Stimulated activated CD4-positive, alpha-beta T cell treated with anti-CD3 and anti-CD28 coated beads, Interleukin-1b, Interleukin-23, amount 100 ng/mL, for 1 hour (primary cell): ENCODE measurements at places on chromosomes 1 and 21.

DNA sequence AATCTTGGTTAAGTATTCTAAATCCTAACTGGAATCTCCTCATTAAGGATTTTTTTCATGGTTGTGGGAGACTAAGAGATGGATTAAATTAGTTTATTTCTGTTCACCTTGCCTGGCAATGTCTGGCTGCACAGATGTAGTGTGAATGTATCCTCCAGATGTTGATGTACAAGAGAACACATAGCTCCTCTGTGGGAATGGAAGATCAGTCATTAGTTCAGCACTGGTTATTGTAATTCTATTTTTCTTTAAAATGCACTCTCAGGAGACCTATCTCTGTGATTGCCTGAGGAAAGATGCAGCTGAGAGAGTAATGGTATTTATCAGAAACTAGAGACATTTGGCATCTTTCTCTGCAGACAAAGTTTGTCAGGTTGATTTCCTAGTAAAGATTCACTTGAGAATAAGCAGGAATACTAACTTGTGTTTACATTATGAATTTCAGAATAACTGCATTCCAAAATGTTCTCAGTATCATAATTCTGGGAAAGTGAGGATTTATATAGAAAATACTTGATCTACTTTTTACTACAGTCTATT, 178.6 kb downstream of the GIPC2 start:
- DNase-seq: no peak

DNA sequence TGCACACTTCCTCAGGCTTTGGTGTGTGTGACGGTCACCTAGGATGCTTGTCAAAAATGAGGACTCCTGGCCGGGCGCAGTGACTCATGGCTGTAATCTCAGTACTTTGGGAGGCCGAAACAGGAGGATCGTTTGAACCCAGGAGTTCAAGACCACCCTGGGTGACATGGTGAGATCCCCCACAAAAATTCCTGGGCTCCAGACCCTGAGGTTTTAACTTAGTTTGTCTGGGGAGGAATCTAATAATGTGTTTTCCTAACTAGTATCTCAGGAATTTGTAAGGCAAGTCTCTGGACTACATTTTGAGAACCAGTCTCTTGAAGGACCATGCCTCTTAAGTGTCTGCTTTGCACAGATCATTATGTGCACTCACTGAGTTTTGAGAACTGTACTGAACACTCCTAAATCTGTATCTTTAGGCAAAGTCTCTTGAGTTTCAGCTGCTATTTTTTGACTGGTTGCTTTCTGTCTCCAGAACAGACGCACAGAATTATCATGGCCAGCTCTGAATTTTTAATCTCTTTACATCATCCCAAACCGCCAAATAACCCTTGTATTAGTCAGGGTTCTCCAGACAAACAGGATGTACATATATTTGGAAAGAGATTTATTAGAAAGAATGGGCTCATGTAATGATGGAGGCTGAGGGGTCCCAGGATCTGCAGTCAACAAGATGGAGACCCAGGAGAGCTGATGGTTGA, 45.5 kb upstream of the VANGL1 start:
- DNase-seq: no peak

DNA sequence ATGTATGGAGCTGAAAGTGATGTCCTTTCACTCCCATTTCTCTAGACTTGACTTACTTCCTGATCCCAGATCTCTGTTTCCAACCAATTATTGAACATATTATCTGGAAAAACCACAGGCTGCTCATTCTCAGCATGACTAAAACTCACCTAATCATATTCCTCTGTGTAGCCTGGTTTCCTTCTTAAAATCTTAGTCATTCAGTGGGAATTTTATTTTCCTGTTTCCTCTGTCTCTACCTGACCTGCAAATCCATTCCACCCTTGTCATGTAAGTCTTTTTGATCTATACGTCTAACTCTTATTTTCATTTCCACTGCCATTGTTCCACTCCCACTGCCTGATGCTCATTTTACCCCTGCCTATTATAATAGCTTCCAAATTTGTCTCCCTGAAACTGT, 67.9 kb upstream of the APOBEC4 start:
- DNase-seq: no peak

DNA sequence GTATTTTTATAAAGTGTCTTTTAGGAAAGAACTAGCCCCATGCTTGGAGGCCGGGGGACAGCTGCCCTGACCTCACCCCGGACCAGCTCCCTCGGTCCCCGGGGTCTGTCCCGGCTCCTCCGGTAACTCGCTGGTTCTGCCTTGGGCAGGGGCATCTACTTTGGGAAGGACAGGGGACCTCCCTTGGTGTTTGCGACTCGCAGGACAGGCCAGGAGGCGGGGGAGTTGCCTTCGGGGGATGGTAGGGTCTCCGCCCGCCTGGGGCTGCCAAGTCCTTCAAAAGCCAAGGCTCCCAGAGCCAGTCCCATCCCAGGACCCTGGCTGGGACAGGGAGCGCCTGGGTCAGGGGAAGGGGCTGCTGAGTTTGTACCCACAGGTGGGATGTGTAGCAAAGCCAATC, 157.9 kb downstream of the PEX14 start:
- DNase-seq: no peak

- no peak for DNase-seq
Observed at GRCh38 chr1:230548997-230549396, 93.3 kb upstream of the COG2 start.

DNA sequence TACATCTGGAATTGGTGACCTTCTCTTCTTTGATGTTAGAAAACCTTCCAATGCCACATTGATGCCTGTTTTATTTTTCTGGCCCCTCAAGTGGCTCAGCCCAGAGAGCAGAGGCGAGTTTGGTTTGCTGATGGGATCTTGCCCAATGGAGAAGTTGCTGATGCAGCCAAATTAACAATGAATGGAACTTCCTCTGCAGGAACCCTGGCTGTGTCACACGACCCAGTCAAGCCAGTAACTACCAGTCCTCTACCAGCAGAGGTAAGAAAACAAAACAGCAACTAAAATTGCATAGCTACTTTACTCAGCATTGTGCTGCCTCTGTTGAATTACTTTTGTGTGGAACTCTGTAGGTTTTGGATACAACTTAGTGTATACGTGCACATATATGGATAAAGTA, 97.6 kb downstream of the CC2D1B start:
- no peak for DNase-seq

- no peak for DNase-seq
Observed at GRCh38 chr1:186999506-186999905, 170.8 kb downstream of the PLA2G4A start.

GRCh38 chr21:32278103-32278502, 746 bp downstream of the MIS18A start:
- DNase-seq: no peak

DNA sequence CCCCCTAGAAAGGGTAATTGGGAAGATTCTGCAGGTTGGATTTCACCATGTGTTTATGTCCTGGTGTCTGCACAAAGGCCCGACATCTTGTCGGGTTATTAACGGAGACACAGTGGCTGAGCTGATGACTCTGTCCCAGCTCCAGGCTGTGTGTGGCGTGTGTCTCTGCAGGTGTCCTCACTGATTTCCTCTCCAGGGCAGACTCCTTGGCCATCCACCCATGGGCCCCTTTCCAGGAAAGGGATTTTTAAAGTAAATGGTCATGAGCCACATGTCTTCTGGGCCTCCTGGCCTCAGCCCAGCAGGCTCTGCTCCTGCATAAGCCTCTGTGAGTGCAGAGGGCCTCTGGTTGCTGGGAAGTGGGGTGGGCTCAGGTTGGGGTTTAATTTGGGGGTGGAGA, 418.7 kb upstream of the VAMP3 start:
- no peak for DNase-seq

DNA sequence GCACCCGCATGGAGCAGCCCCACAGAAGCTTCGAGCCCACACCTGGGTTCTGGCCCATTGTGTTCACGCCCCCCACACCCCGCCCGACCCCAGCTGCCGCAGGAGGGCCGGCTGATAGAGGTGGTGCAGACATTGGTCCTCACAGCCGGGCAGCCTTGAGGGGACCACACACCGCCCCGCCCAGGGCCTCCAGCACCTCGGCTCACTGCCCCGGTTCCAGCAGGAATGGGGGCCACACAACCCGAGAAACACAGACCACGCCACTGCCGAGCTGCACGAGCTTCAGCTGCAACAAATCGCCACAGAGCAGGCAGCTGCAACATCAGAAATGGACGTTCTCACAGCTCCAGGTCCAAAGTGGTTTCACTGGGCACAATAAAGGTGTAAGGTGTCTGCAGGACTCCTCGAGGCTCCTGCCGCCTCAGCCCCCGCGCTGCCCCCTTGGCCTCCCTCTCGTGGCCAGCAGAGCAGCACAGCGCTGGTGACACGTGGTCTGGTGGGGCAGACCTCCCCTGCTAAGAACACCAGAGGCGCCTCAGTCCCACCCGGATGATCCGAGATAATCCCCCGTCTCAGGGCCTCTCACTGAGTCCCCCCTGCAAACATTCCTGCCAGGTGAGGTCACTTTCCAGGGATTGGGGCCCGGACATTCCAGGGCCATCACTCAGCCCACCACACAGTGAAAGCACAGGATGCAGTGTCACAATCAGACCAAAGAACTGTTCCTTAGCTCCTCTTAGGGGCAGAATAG, 62.3 kb upstream of the ADARB1 start:
- no peak for DNase-seq

- DNase-seq: no peak
Observed at GRCh38 chr1:19811206-19811851, 3.8 kb downstream of the RNF186 start.

DNA sequence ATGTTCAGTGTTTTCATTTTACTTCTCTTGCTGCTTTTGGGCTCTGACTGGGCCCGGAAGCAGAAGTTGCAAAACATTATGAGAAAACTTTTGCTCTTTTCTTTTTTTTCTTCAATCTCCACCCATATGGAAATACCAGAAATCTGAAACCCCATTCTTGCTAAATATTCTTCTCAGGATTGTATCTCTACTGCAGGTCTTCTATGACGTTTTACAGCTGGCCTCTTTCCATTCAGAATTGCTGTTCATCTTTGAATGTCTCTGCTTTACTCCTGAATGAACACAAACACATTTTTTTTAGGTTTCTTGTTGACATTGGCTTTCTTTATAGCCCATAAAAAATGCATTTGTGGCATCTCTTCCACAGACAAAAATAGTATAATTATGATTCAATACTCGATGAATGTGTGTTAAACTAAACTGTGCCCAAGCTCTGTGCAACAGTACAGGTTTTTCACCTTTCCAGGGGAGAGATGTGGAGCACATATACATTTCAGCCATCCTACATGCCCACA, 18.8 kb downstream of the PTPRC start:
- DNase-seq: no peak

DNA sequence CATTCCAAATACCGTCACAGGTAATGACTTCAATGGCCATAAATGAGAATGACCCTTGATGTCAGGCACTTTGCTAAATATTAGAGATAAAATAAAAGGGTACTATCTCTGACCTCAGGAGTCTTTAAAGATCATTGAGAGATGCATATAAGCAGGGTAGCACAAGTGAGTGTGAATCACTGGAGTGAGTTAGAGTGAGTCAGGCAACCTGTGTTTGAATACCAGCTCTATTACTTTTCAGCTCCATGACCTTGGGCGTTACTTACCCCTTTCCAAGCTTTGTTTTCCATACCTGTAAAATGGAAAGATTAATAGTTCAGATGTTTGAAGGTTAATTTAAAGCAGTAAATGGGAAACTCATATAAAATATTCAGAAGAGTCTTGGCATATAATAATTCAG, 1058.0 kb upstream of the ADGRL4 start:
- DNase-seq: no peak

- DNase-seq: no peak
Observed at GRCh38 chr1:176444286-176444685, 18.7 kb upstream of the PAPPA2 start.

DNA sequence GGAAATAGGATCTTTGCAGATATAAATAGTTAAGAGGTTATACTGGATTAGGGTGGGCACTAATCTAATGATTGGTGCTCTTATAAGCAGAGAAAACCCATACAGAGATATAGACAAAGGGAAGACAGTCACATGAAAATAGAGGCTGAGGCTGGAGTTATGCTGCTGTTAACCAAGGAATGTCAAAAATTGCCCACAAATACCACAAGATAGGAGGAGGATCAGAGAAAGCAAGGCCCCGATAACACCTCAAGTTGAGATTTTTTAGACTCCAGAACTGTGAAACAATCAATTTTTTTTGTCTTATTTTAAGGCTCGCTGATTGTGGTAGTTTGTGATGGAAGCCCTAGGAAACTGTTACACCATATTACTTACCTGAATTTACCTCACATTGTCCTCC, 513.2 kb downstream of the COL11A1 start:
- no peak for DNase-seq

GRCh38 chr1:183520379-183520778, 48.1 kb downstream of the SMG7 start:
- DNase-seq: no peak

GRCh38 chr1:44405031-44405797, at the start of gene RNF220:
TSS of gene RNF220 (plus strand) at chr1:44405255.
- no peak for DNase-seq

DNA sequence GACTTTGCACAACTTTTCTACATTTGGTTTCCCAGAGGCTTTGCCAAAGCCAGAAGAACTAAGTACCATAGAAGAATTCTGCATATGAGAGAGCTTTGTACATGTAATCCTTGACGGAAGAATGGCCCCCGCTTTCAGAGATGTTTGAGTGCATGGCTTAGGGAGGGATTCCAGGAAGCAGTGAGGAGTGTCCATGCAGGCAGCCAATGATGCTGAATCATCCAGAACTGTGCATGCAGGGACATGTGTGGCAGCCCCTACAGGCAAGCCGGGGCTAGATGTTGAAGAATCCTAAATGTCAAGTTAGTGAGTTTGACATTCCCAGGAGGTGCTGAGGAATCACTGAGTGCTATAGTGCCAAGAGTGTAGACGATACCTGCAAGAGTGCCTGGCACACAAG, 9.9 kb upstream of the HAO2 start:
- no peak for DNase-seq

DNA sequence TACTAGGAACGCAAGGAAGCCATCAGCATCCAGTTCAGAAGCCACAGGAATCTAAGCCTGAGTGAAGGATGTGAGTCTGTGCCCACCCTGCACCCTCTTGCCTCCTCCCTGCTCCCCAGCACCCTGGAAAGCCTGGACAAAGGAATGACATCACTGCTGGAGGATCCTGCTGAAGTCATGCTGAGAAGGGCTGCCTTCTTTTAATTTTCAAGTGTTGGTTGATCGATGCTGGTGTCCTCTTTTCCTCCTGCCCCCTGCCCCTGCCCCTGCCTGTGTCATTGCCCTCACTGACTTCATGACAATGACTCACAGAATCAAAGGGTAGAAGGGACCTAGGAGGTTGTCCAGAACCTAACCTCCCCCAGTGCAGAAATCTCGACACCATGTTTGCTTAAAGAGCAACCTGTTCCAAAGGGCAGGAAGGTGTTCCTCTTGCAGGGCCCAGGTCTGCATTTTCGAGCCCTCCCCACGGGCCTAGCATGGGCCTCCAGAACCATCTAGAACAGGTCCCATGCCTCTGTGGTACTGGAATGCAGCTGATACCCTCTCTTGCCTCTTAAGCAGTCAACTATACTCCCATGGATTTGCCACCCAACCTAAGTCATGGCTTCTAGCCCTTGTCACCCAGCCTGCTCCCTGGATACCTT, 9.6 kb downstream of the DHRS3 start:
- no peak for DNase-seq

- no peak for DNase-seq
Observed at GRCh38 chr1:229224308-229224707, 46.6 kb upstream of the RAB4A start.

- no peak for DNase-seq
Observed at GRCh38 chr1:208409176-208409575, 165.0 kb upstream of the PLXNA2 start.

GRCh38 chr1:52926864-52927211, 238 bp upstream of the SCP2 start:
- no peak for DNase-seq

- no peak for DNase-seq
Observed at GRCh38 chr1:183559061-183559460, 31.2 kb downstream of the NCF2 start.
